GM12878 (cell line): ENCODE measurements at places on chromosomes 7 and 10. TPM values are rescaled to one million over a fixed set of nuclear protein-coding genes. Genes with fewer than 3 reads are reported as not detected.

DNA sequence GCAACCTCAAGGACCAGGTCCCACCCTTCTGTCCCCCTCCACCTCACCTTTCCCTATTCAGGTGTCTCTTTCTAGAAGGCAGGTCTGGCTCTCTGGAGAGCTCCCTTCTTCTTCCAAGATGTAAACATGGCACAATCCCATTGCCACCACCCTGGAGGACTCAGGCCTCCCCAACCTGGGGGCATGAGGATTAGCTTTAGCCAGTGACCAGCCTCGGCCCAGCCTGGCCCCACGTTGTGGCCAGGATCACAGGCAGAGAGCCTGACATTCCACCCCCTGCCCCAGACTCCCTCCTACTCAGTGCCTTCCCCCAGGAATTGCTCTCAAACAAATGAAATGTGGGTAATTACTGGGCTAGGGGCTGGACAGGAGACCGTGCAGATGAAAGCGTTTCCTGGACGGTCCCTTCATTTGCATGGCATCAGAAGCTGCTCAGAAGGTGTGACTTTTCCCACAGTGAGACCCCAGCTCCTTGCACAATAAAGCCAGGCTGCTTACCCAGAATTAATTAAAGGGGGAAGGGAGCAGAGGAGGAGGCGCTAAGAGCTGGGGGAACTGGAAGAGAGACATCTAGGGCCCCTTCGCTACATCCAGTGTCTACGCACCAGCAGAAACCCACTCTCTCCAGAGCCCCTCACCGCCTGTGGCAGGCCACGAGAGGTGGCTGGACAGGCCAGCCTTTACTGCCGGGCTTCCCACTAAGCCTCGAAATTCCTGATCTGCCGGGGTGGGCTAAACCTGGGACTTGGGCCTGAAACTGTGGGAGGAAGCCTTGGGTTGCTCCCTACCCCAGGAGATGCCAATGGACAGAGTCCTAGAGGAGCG is 7.7 kb downstream of the FGF8 start:
- peaks cover 3% of the 10 kb centered on the region; the same call in 1 of the 2 replicates for H3K27me3 ChIP-seq
- H3K36me3 ChIP-seq = no peaks in the 10 kb centered on the region
- H3K4me3 ChIP-seq = no peak overlapping the region
- no peak for DNase-seq

The SEMA3A gene
- 0.08 and 0.32 TPM in 2 replicates for total RNA-seq

DNA sequence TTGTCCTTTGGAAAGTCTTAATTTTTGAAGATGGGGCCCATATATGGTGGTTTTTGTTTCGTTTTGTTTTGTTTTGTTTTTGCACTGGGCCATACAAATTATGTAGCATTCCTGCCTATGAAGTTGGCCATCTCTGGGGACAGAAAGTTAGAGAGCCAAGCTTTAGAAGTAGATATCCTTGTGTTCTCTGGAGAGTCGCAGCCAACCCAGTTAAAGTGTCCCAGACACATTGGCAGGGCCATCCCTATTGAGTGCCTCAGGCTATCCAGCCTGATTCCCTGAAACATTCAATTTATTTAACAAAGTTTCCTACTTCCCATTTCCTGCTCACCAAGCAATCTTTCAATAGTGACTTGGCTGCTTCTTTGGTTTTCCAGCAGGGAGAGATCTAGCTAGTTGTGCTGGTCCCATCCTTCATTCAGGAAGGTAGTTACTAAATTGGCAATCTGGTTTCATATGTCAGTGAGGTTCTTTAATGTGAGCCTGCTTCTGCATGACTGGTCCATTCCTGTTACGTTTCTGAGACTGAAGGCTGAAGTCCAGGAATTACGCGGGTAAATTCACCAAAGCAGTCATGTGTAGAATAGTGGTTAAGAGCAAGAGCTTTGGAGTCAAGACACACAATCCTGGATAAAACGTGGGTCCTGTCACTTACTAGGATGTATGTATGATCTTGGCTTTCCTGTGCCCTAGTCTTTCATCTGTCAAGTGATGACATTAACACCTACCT is 49.3 kb upstream of the HBP1 start:
- DNase-seq = no peak
- no peak overlapping the region for H3K27ac ChIP-seq
- H3K36me3 ChIP-seq = no peaks in the 10 kb centered on the region
- H3K27me3 ChIP-seq = no peaks in the 10 kb centered on the region
- H3K4me1 ChIP-seq = no peaks in the 10 kb centered on the region
- no peak overlapping the region for H3K4me3 ChIP-seq

The MSMB gene
- total RNA-seq = not detected in 2 replicates

DNA sequence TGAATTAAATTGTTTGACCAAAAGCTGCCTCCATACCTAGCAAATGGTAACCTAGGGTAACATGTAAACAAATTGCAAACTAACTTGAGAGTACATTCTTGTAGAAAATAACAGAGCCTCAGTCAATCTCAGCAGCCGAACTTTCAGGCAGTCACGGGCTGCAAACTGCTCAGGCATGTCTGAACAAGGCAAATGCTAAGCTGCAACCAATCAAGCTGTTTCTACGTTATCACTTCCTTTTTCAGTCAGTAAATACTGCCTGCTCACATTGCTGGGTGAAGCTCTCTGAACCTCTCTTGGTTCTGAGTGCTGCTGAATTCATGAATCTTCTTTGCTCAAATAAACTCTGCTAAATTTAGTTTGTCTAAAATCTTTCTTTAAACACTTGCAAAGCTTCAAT is 1212.4 kb downstream of the SORCS1 start:
- no peak overlapping the region for H3K4me3 ChIP-seq
- H3K36me3 ChIP-seq = no peaks in the 10 kb centered on the region
- peak; percentile 59 for DNase-seq
- no peak overlapping the region for H3K27ac ChIP-seq
- H3K4me1 ChIP-seq = no peaks in the 10 kb centered on the region

- H3K27me3 ChIP-seq = no peaks in the 10 kb centered on the region
- DNase-seq = no peak
- H3K4me1 ChIP-seq = no peaks in the 10 kb centered on the region; the same call in 1 of the 2 replicates
- no peaks in the 10 kb centered on the region for H3K36me3 ChIP-seq
These were observed 1.9 kb upstream of the FSCN3 start for GRCh38 chr7:127591591-127591990.
